SJCRH30 (cell line): ENCODE measurements at places on chromosomes 16 and 17. TPM values are rescaled to one million over a fixed set of nuclear protein-coding genes. Genes with fewer than 3 reads are reported as not detected.
A peak's percentile ranks its signal among the peaks of the same experiment; 100 is the strongest.

DNA sequence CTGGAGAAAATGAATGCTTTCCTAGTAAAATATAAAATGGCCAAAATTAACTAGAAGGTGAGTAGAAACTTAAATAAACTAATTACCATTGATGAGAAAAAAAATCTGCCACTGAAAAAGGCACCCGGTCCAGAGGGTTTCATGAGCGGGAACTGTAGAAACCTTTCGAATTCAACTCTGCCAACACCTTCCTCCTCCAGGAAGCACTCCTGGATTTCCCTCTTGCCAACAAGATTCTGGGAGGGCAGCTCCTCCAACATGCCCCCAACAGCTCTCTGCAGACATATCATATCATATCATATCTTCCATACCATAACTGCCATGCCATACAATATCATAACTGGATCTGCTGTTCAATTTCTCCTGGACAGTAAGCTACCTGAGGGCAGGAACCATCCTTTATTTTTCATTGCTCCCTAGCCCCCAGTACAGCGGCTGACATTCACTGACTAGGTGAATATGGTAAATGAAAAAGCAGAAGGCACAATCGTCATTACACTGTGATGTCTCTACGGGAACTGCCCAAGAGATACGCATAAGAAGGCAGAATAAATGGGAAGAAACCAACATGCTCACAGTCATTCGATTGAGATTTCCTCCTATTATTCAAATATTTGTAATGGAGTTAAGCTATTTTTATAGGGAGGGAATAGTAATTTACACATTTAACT is 9.2 kb downstream of the ARHGAP27 start:
- DNase-seq = no peak

DNA sequence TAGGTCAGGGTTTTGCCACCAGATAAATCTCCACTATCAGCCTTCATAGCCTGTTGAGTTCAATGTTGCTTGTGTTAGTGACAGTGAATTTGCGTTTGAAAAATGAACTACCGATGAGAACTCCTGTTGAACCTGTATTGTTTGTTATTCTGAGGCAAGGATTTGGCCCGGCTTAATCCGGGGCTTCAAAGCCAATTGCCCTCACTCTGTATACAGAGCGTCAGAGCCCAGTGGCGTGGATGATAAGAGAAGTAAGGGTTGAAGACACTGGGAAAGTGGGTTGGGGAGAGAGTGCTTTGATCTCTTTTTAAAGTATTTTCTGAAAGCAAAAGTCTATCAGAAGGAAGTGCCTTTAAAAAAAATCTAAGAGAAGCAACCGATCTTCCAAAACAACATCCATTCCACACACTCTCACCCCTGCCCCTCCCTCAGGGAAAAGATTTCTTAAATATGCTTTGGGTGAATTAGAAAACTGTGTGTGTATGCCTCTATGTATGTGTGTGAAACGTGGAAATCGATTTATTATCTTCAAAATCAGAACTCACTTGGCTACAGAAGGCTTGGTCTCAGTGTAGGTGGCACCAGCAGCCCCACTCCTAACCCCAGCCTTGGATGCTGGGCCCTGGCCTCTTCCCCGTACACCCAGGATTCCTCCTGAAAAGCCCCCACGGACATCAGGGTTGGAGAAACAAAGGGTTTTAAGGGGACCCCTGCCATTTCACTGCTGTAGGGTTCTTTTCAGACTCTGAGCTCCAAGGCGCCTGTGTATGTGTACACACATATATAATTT is 8.8 kb downstream of the TBX4 start:
- DNase-seq = no peak

GRCh38 chr16:52547834-52548215 is 882 bp upstream of the TOX3 start:
- DNase-seq = no peak

DNA sequence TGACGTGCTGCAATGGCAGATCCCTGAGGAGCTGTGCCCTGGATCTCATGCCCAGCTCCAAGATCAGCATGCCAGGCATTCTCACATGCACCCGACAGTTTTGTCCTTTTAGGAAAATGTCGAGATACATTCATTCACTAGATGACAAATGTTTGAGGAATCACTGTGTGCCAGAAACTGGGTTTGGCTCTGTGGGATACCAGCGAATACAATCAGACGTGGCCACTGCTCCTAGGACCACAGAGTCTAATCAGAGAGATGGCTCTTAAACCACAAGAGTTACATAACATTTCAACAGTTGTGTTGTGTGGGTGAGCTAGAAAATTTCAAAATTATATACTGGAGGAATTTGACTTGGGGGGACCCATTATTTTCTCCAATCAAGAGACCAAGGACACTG is 579.7 kb downstream of the CDH13 start:
- no peak for DNase-seq

DNA sequence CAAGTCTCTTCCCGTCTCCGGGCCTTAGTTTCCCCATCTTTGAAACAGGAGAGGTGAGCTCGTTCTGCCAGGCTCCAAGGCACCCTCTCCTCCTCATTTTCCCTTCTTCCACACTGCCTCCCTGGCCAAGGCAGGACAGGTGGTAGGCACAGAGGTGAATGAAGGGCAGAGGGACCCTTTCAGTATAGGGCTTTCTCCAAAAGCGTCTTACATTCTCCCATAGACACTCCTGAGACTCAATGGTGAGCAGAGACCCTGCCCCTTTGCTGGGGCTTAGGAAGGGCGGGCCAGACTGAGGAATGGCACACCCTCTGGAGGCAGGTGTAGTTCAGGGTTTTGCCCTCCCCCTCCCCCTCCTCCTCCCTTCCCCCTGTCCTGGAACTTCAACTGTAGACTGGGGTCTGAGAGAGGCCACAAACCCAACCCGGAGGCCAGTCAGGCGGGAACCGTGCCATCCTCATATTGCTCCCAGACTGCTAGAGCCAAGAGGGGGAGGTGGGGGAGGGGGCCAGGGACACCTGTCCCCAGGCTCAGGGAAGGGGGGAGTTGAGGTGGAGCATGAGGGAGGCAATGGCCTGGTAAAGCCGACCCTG is 1.9 kb downstream of the PLEKHH3 start:
- DNase-seq = peak; percentile 37

DNA sequence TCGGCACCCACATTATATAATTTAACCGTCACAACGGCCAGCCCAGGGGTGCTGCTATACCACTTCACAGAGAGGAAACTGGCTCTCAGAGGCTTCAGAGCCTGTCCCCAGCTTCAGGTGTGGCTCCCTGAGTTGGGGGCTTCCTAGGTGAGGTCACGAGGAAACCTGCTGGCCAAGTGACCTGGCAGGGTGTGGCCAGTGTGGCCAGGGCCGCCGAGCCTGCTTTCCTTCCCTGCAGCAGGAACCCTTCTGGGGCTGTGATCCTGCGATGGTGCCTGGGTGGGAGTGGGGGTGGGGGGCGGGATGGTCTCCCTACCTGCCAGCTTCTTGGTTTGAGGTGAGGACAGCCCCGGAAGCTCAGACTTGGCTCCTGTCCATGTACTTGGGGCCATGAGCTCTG is 39.9 kb downstream of the ADCY7 start:
- no peak for DNase-seq

DNA sequence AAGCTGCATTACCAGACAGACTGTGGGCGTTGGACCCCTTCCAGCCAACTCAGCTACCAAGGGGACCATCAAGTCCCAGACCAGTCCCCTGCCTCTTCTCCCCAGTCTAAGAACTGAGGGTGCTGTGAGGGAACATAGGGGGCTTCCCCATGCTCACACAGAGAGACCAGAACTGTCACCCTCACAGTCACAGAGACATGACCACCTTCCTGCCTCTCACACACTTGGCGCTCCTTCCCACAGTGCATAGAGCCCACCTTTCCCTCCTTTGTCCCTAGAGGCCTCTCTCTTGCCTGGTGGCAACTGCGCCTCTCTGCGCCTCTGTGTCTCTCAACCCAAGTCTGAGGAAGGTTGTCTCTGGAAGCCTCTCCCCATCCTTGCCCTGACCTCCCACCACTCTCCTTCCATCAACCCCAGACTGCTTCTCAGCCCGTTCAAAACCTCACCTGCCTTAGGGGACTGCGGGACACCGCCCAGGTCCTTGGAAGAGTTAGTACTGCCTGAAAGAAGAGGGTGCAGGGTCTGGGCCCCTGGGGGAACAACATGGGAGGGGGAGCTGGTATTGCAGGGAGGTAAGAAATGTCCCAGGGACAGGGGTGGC is 6.1 kb upstream of the LHX1 start:
- no peak for DNase-seq

GRCh38 chr17:38897671-38898290 is 27.6 kb upstream of the LASP1NB start:
- no peak for DNase-seq

DNA sequence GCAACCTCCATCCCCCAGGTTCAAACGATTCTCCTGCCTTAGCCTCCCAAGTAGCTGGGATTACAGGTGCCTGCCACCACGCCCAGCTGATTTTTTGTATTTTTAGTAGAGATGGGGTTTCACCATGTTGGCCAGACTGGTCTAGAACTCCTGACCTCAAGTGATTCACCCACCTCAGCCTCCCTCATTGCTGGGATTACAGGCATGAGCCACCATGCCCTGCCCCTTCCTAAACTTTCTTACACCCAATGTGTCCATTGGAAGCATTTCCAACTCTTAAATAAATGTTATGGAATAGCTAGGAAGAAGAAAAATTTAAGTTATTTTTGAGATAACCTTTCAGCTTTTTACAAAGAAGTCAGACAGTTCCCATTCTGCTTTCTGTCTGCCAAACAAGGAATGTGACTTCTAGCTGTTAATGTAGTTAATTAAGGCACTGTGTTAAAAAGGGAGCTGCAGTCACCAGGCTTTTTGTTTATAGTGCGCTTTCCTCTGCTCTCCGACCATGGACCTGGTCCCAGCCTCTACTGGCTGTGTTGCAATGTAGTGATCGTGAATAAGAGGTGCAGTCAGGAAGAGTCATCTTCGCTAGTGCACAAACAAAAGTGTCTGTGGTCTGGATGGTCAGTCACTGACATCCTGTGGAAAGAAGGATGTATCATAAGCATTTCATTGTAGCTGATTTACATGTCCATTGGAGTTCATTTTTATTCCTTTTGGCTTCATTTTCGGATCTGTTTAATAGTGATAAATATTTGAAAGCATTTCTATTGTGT is 39.7 kb downstream of the USP10 start:
- no peak for DNase-seq

The MT1A gene
- not detected in 2 replicates for total RNA-seq
